Natural killer cell treated with Interleukin-12 subunit alpha and Interleukin-12 subunit beta and Interleukin-15 and Interleukin-18, amount 100 ng/mL, for 72 hours (primary cell): ENCODE measurements at places on chromosomes 5 and 9.

DNA sequence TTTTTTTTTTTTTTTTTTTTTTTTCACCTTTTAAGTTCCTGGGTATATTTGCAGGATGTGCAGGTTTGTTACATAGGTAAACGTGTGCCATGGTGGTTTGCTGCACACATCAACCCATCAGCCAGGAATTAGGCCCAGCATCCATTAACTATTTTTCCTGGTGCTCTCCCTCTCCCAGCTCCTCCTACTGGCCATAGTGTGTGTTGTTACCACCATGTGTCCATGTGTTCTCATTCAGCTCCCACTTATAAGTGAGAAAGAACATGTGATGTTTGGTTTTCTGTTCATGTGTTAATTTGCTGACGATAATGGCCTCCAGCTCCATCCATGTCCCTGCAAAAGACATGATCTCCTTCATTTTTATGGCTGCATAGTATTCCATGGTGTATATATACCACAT lies 350.5 kb downstream of the MAN2A1 start:
- DNase-seq = no peak

GRCh38 chr5:77145666-77146065 lies 58.6 kb upstream of the ZBED3 start:
- DNase-seq = no peak

GRCh38 chr9:75545287-75545686 lies 345.2 kb upstream of the PCSK5 start:
- DNase-seq = no peak

DNA sequence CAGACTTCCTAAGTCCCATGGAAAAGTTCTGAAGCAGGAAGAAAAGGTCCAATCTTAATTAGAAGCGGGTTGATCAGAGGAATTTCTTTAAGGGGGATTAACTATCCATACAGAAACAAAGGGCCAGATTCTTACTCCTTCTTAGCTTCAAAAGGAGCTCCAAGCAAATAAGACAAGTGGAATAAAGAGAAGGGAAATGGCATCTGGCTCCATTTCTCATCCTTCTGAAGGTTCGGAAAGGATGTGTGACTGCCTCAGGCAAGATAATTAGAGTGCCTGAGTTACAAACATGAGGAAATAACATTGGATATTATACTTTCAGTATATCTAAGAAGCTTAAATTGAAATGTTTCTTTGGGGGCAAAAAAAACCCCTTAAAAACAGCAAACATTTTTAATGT lies 88.1 kb upstream of the ADAMTS19 start:
- DNase-seq = no peak

GRCh38 chr5:137214446-137215189 lies 284.5 kb downstream of the SPOCK1 start:
- no peak for DNase-seq

GRCh38 chr5:68424799-68425537 lies 209.4 kb downstream of the PIK3R1 start:
- DNase-seq = no peak

DNA sequence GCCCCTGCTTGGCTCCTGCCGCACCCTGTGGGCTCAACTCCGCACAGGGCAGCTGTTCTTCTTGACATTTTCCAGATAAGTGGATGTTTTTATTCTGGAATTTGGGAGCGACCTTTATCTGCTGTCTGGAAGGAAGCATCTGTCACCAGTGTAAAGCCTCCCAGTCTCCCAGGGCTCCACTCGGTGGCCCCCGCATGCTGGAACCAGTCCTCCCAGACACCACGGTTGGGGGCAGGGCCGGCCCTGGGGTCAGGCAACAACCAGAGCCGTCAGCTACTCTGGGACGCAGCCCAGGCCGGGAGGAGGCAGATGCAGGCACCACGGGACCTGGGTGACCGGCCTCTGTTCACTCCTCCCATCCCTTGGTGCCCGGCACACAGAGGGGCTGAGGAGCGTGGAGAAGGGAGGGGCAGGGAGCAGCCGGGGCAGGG lies 92.8 kb upstream of the ADAMTS2 start:
- DNase-seq = no peak

GRCh38 chr5:124872615-124873014 lies 126.2 kb upstream of the ZNF608 start:
- no peak for DNase-seq
